Common myeloid progenitor, CD34-positive (primary cell): ENCODE measurements at places on chromosomes 7 and 10.

DNA sequence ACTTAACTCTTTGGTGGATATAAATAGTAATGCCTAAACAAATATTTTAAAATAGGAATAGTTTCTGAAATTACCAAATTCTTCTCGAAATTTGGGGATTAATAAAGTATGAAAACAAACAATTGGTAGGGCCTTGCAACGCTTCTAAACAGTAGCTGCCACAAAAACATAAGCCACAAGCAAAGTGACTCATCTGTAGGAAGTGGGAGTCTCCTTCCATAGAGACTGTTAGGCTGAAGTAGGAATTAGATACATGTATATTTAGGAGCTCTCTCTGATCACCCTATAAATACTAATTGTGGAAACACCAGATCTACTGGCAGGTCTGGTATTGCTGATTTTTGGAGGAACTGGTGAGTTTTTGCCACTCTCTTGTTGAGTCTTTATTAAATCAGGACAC lies 5.7 kb upstream of the LMOD2 start:
- H3K27me3 ChIP-seq, result no peaks in the 10 kb centered on the region
- no peaks in the 10 kb centered on the region for H3K36me3 ChIP-seq
- DNase-seq, result no peak
- H3K4me1 ChIP-seq, result no peaks in the 10 kb centered on the region
- no peak overlapping the region for H3K27ac ChIP-seq

DNA sequence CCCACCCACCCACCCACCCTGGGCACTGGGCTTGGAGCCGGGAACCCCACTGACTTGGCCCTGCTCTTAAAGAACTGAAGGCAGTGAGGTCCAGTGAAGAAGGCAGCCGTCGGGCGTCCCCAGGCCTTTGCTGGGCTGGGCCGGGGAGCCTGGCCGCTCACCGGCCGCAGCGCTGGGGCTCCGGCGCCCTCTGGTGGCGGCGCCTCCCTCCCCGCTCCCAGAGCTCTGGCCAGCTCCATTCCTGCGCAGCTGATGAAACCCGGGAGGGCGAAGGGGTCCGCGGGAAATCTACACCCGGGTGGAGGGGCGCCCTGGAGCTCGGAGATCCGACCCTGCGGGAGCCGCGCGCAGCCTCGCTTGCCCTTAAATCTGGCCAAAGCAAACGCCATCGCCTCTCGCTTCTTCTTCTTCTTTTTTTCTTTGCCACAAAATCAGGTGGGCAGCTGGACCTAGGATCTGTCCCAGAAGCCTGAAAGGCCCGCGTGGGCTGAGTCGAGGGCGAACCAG lies 1.7 kb upstream of the CXCL12 start:
- no peaks in the 10 kb centered on the region for H3K4me1 ChIP-seq
- no peak overlapping the region for H3K27ac ChIP-seq
- H3K4me3 ChIP-seq, result no peak overlapping the region
- no peaks in the 10 kb centered on the region for H3K27me3 ChIP-seq
- DNase-seq, result peak; percentile 37

- no peaks in the 10 kb centered on the region for H3K36me3 ChIP-seq
- H3K27me3 ChIP-seq, result no peaks in the 10 kb centered on the region
- H3K27ac ChIP-seq, result no peak overlapping the region
- H3K4me1 ChIP-seq, result no peaks in the 10 kb centered on the region
- DNase-seq, result no peak
Measured at GRCh38 chr10:115026056-115026745, 67.0 kb upstream of the ATRNL1 start.

DNA sequence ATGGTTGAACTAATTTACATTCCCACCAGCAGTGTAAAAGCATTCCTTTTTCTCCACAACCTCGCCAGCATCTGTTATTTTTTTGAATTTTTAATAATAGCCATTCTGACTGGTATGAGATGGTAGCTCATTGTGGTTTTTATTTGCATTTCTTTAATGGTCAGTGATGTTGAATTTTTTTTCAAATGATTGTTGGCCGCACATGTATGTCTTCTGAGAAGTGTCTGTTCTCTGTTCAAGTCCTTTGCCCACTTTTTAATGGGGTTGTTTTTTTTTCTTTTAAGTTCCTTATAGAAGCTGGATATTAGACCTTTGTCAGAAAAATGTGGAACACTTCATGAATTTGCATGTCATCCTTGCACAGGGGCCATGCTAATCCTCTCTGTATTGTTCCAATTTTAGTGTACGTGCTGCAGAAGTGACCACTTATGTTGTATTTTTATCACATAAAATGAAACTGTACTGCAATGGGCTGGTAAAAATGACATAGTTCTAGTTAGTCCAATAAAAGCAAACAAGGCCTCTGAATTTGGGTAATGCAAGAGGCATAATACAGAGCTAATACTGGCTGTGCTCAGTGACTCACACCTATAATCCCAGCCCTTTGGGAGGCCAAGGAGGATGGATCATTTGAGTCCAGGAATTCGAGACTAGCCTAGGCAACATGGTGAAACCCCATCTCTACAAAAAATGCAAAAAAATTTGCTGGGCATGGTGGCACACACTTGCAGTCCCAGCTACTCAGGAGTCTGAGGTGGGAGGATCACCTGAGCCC lies 70.3 kb downstream of the ABI1 start:
- H3K36me3 ChIP-seq, result peaks cover 5% of the 10 kb centered on the region
- no peaks in the 10 kb centered on the region for H3K27me3 ChIP-seq
- DNase-seq, result no peak
- no peak overlapping the region for H3K27ac ChIP-seq
- no peaks in the 10 kb centered on the region for H3K4me1 ChIP-seq
- no peak overlapping the region for H3K4me3 ChIP-seq

DNA sequence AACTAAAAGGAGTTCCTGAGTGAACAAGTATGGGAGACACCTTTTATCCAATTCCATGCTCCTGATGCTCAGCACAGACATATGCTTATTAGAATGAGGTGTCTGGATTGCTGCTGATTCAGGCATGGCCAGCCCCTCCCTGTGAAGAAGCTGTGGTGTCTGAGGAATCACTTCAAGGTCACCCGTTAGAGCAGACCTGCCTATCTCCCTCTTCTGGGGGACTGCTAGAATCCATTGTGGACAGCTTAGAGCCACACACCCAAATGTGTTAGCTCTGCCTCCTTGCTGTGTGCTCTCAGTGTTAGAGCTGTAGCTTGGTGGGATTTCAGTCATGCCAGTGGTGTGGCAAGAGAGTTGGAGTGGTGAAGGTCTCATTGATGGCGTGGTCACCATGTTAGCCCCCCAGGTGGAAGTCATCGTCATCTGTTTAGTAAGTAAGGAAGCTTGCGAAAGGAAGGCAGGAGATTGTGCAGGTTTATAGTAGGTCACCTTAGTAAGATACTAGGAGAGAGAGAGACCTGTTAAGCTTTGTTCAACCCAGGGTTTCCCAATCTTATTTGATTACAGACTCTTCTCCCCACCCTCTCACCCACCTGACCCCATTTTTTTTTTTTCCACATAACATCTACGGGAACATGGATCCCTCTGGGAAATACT lies 12.8 kb downstream of the PRXL2A start:
- DNase-seq, result no peak
- no peaks in the 10 kb centered on the region for H3K27me3 ChIP-seq
- no peak overlapping the region for H3K27ac ChIP-seq
- peaks cover 3% of the 10 kb centered on the region for H3K4me1 ChIP-seq
